Esophagus mucosa (tissue), 1 donor: ENCODE measurements at places on chromosomes 2 and 18.
A peak's percentile ranks its signal among the peaks of the same experiment; 100 is the strongest.

- ATAC-seq: no peak
These were observed 76.4 kb upstream of the MGAT5 start for GRCh38 chr2:134177351-134177931.

GRCh38 chr2:240347949-240348500 is 87.4 kb upstream of the GPC1 start:
- peak; percentile 7 for ATAC-seq

- no peak for ATAC-seq
These were observed 8.3 kb downstream of the OSR1 start for GRCh38 chr2:19349911-19350677.

DNA sequence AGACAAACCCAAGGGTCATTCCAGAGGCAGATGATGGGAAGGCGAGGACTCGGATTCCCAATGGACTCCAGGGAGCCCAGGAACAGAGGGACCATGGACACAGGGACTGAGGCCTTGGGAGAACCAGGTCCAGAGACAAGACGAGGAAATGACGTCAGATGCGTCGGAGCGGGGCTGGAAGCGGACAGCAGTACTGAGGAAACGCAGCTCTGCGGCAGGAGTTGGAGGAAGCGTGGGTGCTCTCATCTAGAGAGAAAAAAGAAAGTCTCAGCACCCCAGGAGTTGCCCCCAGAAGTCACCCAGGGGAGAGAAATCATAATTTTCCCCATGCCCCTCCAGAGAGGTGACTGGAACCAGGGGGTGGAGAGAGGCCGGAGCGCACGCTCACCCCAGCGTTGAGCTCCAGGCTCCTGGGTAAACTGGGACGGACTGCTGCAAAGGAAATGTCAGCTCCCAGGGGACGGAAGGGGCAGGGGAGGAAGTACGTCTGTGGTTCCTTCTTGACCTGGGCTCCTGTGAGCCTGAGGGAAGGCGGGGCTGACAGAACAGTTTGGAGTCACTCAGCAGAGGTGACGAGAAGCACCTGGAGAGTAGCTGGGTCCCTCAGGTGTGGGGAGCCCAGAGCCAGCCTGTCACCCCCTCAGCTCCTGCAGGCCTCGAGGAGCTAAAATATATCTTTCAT is 44.7 kb downstream of the CMPK2 start:
- ATAC-seq: no peak

GRCh38 chr2:3181416-3182010 is 196.1 kb downstream of the EIPR1 start:
- no peak for ATAC-seq

GRCh38 chr18:23547306-23547705 is 39.0 kb downstream of the NPC1 start:
- peak; percentile 18 for ATAC-seq

DNA sequence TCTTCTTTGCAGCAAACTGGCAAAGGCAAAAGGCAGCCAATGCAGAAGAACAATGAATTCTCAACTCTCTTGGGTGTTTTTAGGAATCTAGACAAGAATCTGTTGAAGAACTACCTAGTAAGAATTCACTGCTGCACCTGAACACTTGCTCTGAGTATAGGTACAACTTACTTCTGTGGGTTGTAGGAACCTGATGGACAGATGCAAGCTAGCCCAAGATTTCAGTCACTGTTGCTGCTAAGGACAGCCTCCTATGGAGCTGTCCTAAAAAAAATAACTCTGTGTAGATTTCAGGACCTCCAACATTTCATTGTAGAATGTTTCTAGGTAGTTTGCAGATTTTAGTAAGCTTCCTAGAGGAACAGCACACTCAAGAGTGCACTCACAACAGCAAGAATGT is 363.5 kb downstream of the CBLN2 start:
- ATAC-seq: no peak

GRCh38 chr2:66237803-66238379 is 197.0 kb upstream of the MEIS1 start:
- ATAC-seq: peak; percentile 18

DNA sequence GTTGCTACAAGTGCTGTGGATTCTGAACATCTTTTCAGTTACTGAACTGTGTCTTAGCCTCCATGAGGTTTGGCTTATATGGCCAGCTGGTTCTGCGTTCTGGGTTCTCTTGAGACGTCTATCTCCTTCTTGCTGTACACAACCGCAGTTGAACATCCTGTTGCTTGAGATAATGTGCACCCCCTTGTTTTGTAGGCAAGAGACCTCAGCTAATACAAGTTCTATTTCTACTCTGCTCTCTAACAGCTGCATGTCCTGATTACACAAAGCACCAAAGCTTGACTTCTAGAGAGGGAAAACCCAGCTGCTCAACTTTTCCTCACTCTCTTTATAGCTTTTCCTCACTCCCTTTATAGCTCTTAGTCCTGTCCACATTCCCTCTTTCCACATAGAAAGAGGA is 176.0 kb downstream of the LTBP1 start:
- no peak for ATAC-seq
